ENCODE measurements at places on chromosomes 6 and 20. TPM values are rescaled to one million over a fixed set of nuclear protein-coding genes. Genes with fewer than 3 reads are reported as not detected.

DNA sequence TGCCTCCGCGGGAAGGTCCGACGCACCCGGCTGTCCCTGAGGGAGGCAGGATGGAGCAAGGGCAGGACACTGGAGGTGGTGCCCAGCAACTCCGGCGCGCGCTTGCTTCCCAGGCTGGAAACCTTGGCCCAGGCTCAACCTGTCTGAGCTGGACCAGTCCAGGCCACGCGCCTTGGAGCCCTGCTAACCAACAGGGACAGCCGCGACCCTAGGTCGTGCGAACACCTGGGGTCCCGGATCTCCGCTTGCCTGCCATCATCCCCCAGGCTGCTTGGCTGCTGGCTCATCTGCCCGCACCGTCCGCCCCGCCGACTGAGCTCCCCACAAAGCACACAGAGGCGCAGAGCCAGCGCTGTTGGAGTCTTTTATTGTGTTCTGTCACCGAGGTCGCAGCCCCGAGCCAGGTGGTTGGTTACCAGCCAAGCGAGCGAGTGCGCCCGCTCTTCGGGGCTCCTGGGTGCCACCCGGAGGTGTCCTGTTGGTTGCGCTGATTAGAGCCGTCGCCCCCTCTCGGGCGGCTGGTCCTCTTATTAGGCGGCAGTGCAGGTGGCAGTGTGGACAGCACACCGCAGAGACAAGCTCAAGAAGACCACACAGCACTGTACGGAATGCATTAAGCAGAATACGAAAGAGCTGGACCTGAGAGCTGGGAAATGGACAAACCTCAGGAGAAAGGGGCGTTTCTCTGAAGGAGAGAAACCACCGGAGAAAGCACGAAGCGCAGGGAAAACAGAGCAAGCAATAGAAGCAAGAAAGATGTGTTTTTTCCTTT is 3.8 kb downstream of the COL12A1 start:
- H3K4me1 ChIP-seq = peaks cover 31% of the 10 kb centered on the region
- H3K27ac ChIP-seq = no peak overlapping the region
- peaks cover 69% of the 10 kb centered on the region for H3K27me3 ChIP-seq
- H3K4me3 ChIP-seq = peak overlapping the region; percentile 20
- no peak for DNase-seq
- peaks cover 1% of the 10 kb centered on the region for H3K36me3 ChIP-seq

DNA sequence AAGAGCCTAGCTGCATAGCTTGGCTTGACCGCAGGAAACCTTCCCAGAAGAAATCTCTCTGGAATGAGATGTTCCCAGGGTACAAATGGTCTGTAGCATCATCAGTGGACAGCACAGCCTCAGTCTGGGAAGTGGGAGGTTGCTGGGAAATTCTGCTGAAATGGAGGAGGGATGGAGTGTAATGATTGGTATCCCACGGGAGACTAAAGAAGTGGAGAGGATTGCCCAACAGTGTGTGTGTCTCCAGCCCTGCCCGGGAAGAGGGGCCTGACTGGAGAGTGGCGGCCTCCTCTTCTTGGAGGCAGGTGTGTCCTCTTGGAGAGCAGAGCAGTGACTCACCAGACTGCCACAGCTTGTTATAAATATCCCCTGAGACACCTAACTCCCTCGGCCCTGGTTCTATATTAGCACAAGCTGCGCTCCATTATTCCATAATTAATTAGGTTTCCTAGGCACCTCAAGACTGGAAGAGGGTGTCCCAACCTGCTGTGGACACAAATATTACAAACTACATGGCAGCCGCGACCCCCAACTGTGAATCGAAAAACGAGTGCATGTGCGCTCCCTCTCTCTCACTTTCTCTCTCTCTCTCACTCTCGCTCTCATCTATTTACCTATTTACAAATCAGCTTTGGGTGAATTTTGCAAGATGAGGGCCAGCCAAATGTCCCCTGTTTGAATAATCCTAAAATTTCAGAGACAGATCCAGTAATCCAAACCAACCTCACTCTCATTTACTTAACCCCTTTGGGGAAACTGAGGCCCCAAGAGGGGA is 68.8 kb downstream of the FGD2 start:
- H3K36me3 ChIP-seq = no peaks in the 10 kb centered on the region
- no peak for DNase-seq
- H3K4me3 ChIP-seq = no peak overlapping the region
- H3K27me3 ChIP-seq = no peaks in the 10 kb centered on the region
- H3K4me1 ChIP-seq = peaks cover 20% of the 10 kb centered on the region

DNA sequence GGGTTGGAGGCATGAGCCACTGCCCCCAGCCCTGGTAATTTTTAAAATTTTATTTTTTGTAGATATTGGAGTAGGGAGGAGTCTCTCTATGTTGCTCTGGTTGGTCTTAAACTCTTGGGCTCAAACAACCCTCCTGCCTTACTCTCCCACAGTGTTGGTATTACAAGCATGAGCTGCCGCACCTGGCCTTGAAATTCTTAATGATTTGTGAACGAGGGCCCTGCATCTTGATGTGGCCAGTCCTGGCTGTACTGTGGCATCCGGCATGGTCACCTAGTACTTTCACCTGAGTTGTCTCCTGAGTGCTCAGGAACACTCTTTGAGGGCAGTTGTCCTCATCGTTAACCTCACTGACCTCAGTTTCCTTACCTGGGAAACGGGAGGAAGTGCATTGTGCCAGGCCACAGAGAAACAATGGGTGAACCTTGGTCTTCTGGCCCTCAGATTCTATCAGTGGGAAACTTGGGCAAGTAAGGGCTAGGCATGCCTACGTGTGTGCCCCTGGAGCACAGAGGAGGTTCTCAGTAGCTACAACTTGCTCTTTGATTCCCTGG is 19.5 kb downstream of the CEBPB start:
- peaks cover 18% of the 10 kb centered on the region for H3K4me1 ChIP-seq
- peaks cover 22% of the 10 kb centered on the region for H3K27me3 ChIP-seq
- no peak overlapping the region for H3K4me3 ChIP-seq

DNA sequence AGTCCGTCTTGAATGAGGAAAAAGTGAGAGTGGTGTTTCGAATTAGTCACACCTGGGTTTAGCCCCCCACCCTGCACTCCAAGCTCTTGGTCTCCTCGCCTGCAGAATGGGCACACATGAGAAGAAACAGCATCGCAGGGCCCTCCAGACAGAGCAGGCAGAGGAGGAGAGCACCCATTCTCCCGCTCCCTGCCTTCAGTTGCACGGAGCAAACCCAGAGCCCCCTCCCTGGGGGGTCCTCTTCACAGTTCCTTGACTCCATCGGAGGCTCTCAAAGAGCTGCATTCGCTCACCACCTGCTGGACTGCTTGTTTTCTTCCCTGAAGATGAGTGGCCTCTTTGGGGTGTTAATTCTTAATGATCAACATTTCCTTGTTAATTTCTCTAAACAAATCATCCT is 5.1 kb downstream of the CST7 start:
- H3K4me3 ChIP-seq = peak overlapping the region; percentile 67
- H3K4me1 ChIP-seq = peaks cover 49% of the 10 kb centered on the region
- DNase-seq = no peak
- H3K27me3 ChIP-seq = no peaks in the 10 kb centered on the region

DNA sequence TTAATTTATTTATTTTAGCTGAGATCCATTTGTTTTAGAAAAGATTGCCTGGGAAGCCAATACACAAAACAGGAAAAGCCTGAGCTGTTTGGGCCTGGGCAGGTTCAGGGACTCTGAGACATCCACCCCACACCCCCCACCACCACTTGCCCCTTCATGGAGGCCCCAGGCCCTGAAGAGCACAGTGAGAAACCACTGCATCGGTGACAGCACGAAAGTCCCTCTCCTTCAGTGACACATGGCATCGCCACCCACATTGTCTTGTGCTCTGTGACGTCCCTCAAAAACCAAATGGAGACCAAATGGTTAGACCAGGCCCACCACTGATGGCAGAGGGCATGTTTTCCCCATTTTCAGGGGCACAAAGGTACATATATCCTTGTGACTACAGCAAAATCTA is 106.4 kb downstream of the SYNDIG1 start:
- H3K27me3 ChIP-seq = no peaks in the 10 kb centered on the region
- H3K36me3 ChIP-seq = no peaks in the 10 kb centered on the region
- H3K27ac ChIP-seq = no peak overlapping the region
- no peak overlapping the region for H3K4me3 ChIP-seq
- H3K4me1 ChIP-seq = no peaks in the 10 kb centered on the region

DNA sequence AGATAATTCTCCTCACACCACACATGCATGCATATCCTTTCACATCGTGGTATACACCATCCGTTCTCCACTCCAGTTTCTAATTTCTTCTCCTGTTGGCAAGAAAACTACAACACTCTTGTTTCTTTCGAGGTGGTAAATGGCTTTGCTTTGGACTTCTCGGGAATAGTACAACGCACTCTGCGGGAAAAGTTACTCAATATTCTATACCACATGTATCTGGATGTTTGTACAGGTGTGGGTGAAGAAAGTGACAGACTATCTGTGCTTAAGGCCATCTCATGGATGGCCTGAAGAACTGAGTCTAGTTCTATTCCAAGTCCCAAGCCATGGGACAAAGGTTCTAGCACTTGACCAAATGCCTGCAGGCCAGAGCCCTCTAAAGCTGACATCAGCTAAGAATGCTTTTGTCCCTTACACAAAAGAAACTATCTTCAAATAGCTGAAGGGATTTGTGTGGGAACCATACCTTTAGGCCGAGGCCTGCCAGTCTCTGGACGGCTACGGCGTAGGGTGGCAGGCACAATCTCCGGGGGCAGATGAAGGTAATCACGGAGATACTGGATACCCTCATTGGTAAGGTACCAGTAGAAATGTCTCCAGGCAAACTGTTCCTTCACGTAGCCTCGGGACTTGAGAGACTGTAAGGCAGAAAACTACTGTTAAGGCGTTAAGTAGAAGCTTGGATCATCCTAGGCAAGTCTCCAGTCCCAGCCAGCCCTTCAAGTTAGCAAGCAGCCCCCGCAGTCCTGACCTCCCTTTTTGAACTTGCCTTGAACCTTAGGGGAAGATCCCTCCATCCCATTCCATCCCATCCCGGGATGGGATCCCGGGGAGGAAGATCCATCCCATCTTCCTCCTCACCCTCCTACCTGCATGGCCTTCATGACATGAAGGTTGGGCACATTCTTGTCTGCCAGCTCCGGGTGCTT is 1.4 kb downstream of the RPS10 start:
- peaks cover 5% of the 10 kb centered on the region for H3K27me3 ChIP-seq
- peak overlapping the region; percentile 99 for H3K4me3 ChIP-seq
- DNase-seq = no peak
- peak overlapping the region; percentile 99 for H3K27ac ChIP-seq

DNA sequence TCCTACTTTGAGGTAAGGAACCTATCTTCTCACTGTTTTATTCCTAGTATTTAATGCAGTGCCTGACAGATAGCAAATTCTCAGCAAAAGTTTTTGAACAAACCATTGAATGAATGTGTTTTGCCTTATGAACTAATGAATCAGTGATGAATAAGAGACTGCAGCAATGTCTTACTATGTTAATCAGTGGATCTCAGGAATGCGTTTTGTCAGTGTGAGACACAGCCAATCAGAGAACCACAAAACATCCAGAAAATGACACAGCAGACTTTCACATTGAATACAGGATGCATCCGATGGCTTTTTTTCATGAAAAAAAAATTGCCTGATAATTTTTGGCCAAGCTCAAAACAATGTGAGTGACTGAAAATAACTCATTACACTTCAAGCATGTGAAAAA is 270.5 kb downstream of the BMP2 start:
- no peaks in the 10 kb centered on the region for H3K36me3 ChIP-seq
- no peak for DNase-seq
- no peaks in the 10 kb centered on the region for H3K27me3 ChIP-seq
- H3K4me1 ChIP-seq = no peaks in the 10 kb centered on the region

DNA sequence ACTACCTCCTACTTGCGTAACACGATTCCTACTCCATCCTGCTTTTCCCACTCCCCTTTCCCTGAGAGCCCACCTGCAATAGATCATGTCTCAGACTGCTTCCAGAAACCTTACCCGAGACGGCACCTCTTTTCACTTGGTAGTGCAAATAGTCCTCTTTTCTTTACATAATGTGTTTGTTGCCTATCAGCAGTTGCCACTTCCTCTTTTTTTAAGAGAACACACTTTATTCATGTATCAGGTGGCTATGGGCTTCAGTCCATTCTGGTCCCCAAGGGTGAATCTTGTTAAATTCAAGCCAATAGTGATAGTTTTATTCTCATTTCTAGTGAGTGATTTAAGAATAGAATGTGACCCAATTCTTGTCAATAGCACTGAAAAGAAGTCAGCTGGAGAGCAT is 57.7 kb upstream of the FERMT1 start:
- H3K4me1 ChIP-seq = no peaks in the 10 kb centered on the region
- no peaks in the 10 kb centered on the region for H3K36me3 ChIP-seq
- H3K4me3 ChIP-seq = no peak overlapping the region

GRCh38 chr6:30880698-30881252 is 3.5 kb upstream of the DDR1 start:
- peaks cover 52% of the 10 kb centered on the region for H3K4me1 ChIP-seq
- no peak overlapping the region for H3K4me3 ChIP-seq
- peaks cover 3% of the 10 kb centered on the region for H3K27me3 ChIP-seq

DNA sequence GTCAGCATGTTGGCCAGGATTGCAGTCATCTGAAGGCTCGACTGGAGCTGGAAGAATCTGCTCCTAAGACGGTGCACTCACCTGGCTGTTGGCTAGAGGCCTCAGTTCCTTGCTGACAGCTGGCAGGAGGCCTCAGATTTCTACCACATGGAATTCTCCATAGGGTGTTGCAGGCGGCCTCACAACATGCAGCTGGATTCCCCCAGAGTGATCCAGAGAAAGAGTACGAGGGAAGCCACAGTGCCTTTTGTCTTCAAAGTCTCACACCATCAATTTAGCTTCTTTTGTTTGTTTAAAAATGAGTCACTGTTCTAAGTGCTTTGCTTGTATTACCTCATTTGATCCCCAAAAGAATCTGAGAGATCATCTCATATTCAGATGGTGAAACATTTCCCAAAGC is 65.5 kb upstream of the FYN start:
- no peak for DNase-seq
- no peak overlapping the region for H3K4me3 ChIP-seq
- H3K27me3 ChIP-seq = no peaks in the 10 kb centered on the region
- H3K27ac ChIP-seq = no peak overlapping the region
- H3K36me3 ChIP-seq = peaks cover 2% of the 10 kb centered on the region
- no peaks in the 10 kb centered on the region for H3K4me1 ChIP-seq

DNA sequence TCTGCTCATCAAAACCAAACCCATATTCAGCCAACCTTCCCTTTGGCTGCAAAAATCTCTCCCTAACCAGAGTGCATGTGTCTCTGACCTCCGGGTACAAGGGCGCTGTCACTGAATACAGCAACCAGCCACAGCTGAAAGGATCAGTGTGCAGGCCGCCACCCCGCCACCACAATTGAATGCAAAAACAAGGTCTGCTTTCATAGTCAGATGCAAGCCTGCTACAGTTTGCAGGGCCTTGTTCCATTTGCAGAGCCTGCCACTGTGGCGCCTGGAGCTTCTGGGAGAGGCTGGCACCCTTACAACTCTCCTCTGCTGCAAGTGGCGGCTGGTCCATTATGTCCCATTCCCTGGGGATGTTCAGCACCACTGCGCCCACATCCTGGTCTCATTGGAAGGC is 23.5 kb downstream of the MDGA1 start:
- H3K4me3 ChIP-seq = no peak overlapping the region
- H3K27me3 ChIP-seq = no peaks in the 10 kb centered on the region
- H3K27ac ChIP-seq = no peak overlapping the region
- no peak for DNase-seq

The C6orf15 gene
- not detected for total RNA-seq

The BACH2 gene
- 69.2 TPM for total RNA-seq

The ALDH5A1 gene
- total RNA-seq = 11.7 TPM

The PPP1R3G gene
- 0.05 TPM for total RNA-seq

The BHLHE23 gene
- total RNA-seq = not detected

The PSORS1C1 gene
- not detected for total RNA-seq

The TOMM34 gene
- total RNA-seq = 63.4 TPM

The PLN gene
- not detected for total RNA-seq

The SEMG2 gene
- total RNA-seq = not detected

The SMPDL3A gene
- 0.42 TPM for total RNA-seq

The GABRR1 gene
- not detected for total RNA-seq

Data from activated CD4-positive, alpha-beta T cell treated with anti-CD3 and anti-CD28 coated beads, Interleukin-2, amount 10 ng/mL, durations not matched to agents 24 days and 14 days (primary cell).